ENCODE measurements at places on chromosomes 3 and 15.
A peak's percentile ranks its signal among the peaks of the same experiment; 100 is the strongest.

DNA sequence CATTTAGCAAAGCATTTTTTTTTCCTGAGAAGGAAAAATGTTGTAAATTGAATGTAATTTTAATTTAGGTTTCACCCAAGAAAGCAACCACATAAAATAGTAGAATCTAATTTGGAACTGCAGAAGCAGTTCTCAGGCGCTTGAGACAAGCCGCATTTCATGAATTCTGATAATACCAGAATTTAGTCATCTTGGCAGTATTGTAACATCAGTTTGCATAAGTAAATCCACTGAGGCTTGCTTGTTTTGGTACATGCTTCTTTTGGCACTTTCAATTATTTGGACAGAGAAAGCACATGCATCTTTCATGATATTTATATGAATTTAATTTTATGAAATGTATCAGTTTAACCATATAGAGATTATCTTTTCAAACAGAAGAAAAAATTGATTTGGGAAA lies 389.7 kb upstream of the ROBO1 start:
- no peak for DNase-seq

GRCh38 chr3:196179380-196180308 lies 31.6 kb downstream of the ZDHHC19 start:
- DNase-seq: peak; percentile 95

DNA sequence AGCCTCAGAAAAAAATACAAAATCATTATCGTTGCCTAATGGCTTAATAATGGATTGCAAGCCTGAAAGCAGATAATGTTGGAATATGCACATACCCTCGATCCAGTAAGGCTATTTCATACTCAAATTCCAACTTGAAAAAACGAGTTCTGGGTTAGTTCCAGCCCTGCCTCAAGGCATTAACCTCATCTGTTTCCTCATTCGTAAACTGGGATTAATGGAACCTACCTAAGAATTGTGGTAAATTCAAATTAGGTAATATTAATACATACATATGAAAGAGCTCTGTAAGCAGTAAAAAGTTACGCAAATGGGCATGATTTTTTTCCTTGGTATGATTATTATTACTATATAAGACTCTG lies 107.5 kb downstream of the SRGAP3 start:
- no peak for DNase-seq

DNA sequence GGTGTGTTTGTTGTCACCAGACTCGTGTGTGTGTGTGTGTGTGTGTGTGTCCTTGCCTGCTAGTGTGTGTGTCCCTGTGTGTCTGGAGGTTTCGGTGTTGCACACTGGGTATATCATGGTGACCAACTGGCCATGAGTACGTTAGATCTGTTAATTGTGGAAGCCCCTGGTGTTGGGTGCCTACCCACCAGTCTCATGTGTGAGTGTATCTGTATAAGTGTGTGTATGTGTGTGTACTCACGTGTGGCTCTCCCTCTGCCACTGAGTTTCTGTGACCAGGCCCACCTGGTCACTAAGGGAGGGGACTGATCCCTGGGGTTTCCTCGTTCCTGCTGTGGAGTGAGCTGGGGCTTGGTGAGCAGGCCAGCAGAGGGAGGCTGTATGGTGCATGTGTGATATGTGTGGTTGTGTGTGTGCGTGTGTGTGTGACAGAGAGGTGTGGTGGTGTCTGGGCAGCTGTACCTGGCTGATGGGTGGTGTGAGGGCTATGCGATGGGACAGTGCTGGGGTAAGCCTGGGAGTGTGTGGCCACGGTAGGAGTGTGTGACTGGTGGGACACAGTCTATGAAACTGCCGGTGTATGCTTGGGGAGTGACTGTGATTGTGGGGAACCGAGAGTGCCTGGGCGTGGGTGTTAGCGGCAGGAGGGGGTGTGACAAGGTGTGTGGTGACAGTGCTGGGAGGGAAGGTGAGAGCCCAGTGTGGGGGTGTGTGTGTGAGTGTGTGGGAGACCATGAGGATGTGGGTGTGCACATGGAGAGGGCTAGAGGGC lies 1.8 kb downstream of the PRKCD start:
- DNase-seq: peak; percentile 73

GRCh38 chr3:354432-354831 lies 157.9 kb downstream of the CHL1 start:
- peak; percentile 26 for DNase-seq

DNA sequence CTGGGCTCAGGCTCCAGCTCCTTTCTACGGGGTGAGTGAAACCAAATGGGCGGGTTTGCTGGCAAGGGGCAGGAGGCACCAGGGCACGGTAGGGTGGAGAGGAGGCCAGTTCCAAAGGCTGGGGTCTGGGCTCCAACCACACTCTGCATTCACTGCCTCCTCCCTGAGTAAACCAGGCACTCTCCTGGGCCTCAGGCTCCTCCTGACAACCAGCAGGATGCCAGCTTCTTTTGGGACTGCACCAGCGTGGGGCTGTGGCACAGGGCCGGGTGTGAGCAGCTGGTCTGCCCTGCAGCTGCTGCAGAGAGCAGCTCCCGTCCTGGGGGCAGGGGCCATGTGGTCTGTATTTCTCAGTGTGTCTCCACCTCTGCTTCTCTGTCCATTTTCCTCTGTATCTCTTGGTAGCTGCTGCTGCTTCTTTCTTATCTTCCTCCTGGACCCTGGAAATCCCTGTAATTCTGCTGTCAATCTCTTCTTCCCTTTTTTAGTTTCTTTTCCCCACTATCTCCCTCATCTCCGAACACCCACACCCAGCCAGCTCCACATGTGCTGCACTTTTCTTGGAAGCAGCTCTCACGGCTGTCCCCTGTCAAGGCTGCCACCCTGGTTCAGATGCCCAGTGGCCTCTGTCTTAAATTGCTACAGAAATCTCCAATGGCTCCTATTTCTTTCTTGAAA lies 54.9 kb upstream of the TBC1D21 start:
- no peak for DNase-seq

DNA sequence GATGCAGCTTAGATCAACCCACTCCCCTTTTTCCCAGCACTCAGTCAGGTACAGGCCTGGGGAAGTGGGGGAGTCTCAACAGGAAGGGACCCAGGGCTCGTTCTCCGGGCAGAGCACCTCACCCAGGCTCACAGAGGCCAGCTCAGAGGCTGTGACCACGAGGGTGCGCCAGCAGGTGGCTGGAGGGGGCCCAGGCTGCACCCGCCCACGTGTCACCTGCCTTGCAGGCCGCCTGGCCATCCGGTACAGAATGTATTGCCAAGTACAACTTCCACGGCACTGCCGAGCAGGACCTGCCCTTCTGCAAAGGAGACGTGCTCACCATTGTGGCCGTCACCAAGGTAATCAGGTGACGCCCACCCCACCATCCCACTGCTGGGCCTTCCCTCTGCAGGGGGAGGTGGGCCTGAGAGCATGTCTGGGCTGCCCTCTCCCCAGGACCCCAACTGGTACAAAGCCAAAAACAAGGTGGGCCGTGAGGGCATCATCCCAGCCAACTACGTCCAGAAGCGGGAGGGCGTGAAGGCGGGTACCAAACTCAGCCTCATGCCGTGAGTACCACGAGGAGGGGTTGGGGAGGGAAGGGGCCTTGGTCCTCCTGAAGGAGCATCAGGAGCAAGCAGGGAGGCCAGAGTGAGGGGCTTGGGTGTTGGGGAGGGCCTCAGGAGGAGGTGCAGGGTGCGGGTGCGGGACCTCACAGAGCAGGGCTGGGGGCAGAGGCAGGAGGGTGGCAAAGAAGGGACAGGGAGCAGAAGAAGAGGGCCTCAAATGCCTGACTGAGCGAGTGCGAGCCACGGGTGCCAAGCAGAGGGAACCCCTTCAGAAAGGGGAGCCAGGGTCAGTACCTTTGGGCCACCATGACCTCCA lies 14.0 kb upstream of the LMAN1L start:
- DNase-seq: peak; percentile 69

GRCh38 chr3:99637368-99638111 lies 854 bp upstream of the COL8A1 start:
- no peak for DNase-seq

- DNase-seq: no peak
Observed at GRCh38 chr15:98713585-98714001, 65.3 kb downstream of the IGF1R start.

DNA sequence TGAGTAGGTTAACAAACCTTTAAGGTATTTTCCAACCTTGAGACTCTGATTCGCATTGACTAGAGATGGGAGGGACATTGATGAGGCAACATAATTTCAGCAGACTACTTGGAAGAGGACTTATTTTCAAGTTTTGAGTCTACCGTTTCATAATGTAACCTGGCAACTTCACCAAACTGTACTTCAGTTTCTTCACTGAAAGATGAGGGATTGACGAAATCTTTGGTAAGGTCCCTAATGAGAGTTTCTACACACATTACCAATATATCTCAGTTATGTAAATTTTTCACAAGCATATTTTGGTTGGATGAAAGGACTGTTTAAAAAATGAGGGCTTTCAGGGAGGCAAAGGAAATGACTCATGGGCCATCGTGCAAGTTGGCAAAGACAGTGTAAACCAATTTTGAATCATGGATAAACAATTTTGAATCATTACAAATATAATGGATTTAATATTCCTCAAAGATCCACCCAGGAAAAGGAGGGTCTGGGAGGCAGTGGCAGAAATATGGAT lies 28.7 kb upstream of the SEMA6D start:
- no peak for DNase-seq

- DNase-seq: no peak
Observed at GRCh38 chr15:27847775-27848710, 251.1 kb downstream of the OCA2 start.

- DNase-seq: peak; percentile 18
Observed at GRCh38 chr3:28286595-28286994, 45.2 kb downstream of the CMC1 start.

DNA sequence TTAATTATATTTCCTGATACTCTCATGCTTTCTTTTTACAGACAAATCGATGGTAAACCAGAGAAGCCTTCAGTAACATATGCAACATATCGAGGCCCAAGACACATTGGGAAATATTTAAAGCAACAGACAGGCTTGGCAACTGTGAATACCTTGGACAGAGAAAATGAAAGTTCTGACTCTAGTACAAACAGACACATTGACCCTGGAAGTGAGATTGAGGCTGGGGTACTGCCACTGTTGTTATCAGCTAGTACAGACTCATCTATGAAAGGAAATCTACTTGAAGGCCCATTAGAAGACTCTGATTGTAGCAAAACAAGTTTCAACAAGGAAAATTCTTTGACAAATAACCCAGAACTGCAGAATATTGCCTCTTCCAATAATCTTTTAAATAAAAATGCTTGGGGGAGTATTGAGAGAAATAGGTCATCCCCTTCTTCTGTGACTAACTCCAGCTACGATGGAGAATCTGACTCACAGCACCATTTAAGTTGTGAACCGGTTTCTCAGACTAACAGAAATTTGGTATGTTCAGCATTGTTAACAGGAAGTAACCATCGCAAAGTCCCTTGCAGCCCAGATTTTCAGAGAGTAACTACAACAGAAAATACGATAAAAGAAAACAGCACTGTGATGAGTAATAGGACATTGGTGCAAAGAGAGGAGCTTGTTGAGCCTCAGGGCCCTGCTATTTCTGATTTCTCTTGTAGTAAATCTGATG lies 50.2 kb downstream of the CRYBG3 start:
- DNase-seq: no peak

DNA sequence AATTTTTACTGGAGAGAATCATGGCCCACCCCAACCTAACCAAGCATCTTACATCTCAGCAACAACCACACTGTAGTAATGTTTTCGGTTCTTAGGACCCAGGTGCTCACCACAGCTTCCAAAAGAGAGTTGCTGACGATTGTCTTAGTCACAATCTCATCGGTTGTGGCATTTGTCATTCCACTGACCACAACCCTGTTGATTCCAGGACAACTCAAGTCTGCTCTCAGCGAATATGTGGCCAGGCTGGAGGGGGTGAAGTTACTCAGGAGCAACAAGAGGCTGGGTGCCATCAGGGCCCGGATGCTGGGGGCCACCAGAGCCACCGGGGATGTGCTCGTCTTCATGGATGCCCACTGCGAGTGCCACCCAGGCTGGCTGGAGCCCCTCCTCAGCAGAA lies 25.9 kb downstream of the GALNT15 start:
- DNase-seq: no peak

DNA sequence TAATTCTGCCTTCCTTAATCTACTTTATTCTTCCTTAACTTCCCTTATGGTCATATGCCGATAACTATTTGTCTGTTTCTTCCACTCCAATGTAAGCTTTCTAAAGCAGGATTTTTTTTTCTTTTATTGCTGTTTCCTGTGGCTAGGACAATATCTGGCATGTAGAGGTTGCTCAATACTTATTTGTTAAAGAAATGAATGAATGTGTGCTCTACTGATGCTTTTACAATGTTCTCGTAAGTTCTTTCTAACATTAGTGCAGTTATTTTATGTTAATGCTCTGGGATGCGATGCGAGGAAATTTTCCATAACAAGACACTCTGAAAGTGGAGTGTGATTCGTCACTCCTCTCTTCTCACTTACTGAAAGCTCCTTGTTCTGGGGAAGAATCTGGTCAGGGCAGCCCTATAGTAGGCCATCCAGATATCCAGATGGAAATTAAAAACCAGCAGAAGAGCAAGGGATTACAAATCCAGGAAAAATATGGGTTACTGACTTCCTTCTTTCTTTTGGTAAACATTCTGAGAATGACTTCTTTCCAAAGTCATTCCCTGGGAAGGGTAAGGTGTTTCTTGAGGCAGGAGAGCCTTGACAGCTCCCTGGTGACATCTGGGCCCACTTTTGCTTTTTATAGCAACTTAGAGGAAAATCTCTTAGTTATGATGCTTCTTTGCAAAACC lies 420.4 kb downstream of the PDCD6IP start:
- DNase-seq: no peak

DNA sequence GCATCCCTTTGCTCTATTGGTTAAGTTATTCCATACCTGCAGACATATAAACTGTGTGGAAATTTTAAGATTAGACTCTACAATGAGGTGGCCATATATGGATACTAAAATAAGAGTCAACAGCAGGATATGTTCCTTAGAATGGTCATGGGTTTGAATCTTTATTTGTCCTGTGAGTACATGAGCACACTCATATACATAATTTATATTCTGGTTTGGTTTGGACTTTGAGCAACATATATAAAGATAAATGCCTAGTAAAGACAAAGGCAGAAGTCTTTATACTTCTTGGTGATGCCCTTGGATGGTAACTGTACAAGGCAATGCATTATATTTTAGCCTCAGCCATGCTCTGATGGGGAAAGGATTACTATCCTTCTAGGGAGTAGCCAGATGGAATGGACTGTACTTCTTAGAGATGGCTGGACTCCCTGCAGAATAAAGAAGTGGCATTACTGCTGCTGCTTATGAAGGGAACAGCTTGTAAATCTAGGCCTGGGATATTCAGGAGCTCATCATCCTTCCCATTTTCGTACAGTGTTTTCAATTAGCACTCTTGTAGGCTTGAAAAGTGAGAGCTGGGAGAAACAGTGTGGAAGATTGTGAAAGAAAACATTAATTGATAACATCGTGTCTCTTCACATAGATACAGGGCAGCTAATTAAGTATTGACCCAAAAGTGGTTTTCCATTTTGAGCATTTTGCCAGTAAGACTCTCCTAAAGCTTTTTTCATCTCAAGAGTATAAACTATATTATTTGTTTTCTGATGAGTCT lies 60.4 kb downstream of the HMG20A start:
- DNase-seq: no peak

DNA sequence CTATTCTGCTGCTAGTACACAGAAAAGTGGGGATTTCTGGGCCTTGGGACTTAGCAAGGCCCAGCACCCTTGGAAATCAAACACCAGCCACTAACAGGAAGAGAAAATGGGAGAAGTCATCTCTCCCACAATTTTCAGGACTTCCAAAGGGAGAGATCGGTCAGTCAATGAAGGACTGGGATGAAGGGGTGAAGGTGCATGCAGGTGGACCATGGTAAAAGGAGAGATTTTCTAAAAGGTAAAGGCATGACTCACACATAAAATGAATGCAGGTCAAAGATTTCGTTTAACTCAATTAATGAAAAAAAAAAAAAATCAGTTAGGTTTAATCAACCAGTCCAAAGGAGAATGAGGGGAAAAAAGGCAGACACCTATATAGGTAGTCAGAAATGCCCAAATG lies 176.4 kb upstream of the PROK2 start:
- no peak for DNase-seq
